Activated T-cell treated with anti-CD3 and anti-CD28 coated beads for 24 hours (primary cell): ENCODE measurements at places on chromosomes 2 and 18.

- no peak for DNase-seq
Observed at GRCh38 chr2:184004948-184005672, 593.2 kb upstream of the ZNF804A start.

DNA sequence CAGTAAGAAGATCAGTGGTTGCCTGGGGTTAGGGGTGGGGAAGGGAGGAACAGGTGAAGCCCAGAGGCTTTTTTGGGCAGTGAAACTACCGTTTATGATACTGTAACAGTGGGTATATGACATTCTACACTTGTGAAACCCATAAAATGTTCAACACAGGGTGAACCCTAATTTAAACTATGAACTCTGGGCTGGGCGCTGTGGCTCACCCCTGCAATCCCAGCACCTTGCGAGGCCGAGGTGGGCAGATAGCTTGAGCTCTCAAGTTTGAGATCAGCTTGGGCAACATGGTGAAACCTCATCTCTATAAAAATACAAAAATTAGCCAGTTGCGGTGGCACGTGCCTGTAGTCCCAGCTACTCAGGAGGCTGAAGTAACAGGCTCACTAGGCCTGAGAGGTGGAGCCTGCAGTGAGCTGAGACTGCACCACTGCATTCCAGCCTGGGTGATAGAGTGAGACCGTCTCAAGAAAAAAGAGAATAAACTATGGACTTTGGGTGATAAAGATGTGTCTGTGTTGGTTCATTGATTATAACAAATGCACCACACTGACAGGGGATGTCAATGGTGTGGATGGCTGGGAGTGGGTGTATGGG is 17.6 kb upstream of the USP14 start:
- DNase-seq = no peak

- no peak for DNase-seq
Observed at GRCh38 chr18:13623348-13623747, 103.0 kb downstream of the FAM210A start.

DNA sequence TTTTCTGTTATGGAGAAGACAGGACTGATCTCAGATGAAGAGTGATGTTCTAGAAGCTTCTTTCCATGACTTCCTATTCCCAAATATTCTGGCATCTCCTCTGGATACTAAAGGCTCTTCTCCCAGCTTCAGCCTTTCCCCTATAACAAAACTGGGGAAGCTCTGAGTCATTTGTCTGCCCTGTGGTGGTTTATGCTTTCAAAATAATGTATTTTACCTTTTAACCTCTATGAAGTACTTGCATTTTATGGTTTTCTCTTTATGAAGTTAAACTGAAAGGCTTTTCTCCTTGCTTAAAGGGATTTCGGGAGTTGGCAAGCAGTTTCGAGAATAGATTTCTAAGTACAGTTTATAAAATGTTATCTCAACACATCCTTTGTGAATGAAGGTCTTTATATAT is 104.4 kb downstream of the TANC1 start:
- no peak for DNase-seq

DNA sequence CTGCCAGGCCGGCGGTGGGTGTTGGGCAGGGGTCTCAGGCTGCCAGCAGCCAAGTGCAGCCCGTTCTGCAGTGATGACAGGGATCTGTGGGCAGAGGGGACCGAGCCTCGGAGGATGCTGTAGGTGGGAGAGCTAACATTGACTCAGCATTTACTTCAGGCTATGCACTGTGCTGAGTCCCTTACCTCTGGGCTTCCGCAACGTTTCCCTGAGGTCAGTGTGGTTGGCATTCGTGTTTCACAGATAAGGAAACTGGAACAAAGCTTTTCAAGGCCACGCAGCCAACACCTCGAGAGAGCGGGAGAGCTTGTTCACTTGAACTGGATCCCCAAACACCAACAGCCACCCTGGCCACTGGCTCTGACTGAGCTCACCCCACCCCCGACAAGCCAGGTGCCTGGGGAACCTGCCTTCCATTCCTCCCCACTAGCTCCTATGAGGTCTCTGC is 839 bp upstream of the GPR148 start:
- DNase-seq = no peak

DNA sequence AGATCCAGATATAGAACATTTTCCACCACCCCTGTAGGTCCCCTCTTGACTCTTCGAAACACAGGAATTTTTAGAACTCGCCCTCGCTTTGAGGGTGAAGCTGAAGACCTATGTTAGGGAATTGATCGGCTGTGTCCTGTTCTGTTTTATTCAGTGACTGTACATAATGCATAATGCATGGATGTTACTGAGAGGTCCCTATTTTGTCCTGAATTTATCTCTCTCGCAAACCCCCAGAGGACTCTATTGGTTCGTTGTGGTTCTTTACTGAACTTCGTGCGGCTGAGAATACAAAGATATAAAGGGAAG is 431 bp upstream of the EIF5B start:
- DNase-seq = peak; percentile 1

DNA sequence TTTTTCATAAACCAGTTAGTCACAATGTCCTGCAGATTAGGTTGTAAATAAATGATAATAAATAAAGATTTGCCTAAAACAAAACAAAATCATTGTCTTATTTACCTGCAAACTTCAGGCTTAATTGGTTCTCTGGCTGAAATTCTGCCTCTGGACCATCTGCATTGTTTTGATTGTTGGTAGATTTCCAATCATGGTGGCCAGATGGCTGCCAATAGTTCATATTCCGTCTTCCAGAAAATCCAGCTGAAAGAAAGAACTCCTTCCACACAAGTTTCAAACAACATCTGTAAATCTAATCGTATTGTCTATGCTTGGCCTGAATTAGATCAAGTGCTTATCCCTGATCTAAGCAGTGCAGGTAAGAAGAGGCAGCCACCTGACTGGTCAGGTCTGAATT is 771.1 kb upstream of the ZEB2 start:
- no peak for DNase-seq

DNA sequence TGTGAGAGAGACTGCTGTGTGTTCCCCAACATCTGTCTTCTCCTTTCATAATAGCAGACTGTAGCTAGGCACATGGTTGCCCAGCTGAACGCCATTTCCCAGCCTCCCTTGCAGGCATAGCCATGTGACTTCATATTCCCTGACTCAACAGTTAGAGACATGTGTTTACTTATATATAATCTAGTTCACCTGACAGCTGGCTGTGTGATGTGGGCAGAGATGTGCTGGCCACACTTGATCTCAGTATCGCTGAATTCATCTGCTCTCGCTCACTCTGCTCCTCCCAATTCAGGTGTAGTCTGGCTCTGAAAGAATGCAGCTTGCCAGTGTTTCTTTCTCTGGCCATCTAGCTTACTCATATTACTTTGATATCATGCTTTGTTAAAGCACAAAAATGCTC is 52.3 kb upstream of the SEC11C start:
- no peak for DNase-seq

DNA sequence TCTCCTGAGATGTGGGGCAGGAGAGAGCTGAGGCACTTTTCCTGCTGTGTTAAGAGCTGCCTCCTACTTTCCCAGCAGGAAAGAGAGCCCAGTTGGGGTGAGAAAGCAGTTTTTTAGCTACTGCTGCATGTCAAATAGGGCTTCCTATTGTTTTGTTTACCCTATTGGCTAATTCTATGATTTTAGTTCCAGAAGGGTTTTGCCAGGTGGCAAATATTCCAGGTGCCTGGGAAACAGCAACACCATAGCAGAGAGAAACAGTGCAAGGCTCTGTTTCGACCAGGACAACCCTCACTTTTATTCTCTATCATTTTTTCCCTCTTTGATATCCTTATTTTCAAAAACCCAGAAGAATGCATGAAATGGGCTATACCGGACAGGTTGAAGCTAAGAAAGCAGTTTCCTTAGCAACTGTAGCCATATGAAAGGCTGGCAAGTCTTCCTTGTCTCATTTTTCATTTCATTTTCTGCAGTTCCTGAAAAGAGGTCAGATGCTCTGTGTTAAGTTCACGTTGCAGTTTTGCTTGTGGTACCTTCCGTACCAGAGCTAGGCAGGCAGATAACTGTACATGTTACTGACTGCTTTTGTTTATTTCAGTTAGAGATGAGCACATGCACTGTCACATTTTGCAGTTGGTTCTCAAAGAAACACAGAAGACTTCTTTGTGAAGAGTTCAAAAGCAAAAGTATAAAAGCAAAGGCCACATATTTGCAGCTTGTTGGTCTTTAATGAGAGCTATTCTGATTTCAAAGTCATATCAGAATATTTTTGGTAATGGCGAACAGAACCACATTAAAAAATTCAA is 84.8 kb downstream of the AQP4 start:
- DNase-seq = no peak

- no peak for DNase-seq
Observed at GRCh38 chr2:152627351-152627957, 89.8 kb downstream of the PRPF40A start.

DNA sequence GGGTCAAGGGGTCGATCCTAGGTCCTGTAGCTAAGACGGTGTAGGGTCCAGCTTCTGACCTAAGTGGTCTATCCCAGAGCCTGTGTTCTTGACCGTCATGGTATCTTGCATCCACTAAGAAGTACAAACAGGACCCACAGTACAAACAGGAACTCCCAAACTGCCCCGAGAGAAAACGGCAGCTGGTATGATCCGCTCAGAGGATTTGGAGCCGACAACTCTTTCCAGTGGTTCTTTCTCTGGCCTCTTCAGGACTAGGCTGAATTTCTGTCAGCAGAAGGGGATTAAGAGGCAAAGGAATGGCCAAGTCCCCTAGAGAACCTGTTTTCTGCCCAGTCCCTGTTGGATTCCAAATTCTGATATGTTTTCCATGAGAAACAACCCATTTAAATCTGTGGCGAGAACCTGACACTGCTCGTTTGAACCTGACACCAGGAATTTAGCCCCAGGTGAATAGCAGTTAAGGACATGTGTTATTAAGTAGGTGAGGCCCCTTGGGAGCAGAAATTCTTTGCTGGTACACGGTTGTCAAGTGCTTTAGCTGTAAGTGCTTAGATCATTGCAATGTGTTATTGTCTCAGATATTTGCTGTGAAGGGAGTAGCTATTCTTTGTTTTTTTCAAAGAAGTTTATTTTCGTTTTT is 50.5 kb upstream of the TXNDC2 start:
- no peak for DNase-seq

GRCh38 chr18:32040936-32041335 is 22.3 kb downstream of the RNF125 start:
- DNase-seq = peak; percentile 31

GRCh38 chr2:236553522-236553921 is 16.1 kb upstream of the ACKR3 start:
- no peak for DNase-seq

DNA sequence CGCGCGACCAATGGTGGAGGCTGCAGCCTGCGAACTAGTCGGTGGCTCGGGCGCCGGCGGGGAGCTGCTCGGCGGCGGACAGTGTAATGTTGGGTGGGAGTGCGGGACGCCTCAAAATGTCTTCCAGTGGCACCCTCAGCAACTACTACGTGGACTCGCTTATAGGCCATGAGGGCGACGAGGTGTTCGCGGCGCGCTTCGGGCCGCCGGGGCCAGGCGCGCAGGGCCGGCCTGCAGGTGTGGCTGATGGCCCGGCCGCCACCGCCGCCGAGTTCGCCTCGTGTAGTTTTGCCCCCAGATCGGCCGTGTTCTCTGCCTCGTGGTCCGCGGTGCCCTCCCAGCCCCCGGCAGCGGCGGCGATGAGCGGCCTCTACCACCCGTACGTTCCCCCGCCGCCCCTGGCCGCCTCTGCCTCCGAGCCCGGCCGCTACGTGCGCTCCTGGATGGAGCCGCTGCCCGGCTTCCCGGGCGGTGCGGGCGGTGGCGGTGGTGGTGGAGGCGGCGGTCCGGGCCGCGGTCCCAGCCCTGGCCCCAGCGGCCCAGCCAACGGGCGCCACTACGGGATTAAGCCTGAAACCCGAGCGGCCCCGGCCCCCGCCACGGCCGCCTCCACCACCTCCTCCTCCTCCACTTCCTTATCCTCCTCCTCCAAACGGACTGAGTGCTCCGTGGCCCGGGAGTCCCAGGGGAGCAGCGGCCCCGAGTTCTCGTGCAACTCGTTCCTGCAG is at the start of gene HOXD9:
TSS of gene HOXD9 (plus strand) at position 37 of the 728 bp plus-strand sequence. CDS start at position 87, 50 bp downstream.
- no peak for DNase-seq

GRCh38 chr18:75075429-75075841 is 133.5 kb downstream of the PTGR3 start:
- DNase-seq = no peak

DNA sequence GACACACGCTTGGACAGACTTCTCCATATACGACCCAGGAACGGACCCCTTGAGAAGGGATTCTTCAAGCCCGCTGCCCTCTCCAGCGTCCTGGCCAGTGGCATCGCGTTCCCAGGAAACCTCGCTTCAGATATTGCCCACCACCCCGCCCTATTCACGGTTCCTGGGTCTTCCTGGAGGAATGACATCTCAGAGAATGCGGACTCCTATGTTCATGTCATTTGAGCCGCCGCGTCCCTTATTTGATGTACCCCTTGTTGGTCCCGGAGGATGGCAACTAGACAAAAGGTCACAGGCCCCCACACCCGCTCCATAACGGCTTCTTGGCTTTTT is 588 bp upstream of the CCDC93 start:
- no peak for DNase-seq

DNA sequence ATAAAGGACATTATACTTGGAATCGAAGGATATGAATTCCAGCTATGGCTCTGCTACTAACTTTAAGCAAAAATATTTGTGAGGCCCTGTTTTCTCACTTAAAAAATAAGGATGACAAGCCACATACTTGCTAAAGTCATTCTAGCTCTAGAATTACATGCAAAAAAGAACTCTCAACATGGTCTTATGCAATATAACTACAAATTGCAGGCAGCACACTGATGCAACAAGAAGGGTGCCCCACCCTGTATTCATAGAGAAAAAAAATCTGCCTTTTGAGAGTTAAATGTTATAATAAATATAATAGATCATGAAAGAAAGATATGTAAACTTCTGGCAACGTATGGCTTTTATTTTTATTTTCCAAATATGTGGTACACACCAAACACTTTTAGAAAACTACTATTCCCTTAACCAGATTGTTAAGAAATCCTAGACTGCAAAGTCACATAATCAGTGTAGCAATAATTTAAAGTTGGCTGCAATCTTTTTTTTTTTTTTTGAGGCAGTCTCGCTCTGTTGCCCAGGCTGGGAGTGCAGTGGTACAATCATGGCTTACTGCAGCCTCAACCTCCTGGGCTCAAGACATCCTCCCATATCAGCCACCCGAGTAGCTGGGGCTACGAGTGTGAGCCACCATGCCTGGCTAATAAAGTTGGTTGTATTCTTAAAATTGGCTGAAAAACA is 40.2 kb upstream of the WDSUB1 start:
- DNase-seq = no peak

GRCh38 chr18:56273541-56274219 is 364.7 kb downstream of the TXNL1 start:
- DNase-seq = no peak

DNA sequence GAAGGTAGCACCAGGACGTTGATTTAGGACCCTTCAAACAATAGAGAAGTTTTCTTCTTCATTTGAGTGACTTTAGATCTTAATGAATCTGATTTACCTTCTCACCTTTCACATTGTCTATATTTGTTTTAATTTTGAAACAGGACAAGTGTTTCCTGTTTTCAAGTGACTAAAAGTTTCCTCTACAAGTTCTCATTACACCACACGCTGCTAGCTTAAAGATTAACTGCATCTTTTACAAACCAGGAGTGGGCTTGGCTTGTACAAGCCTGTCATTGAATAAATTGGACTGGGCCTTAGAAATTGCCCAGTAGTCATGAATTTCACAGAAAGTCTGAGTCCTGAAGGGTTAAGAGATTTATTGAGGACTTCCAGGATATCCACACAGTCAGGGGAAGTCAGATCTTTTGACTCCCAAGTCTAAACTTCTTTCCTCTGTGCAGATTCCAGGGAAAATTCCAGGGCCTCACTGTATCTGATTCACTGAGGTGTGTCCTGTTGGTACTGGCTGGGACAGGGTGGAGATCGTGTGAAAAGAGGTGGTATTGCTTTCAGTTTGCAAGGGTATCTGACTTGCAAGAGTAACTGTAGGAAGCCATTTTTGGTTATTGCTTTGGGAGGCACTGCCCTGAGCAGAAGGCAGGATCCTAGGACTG is 3.4 kb downstream of the SGPP2 start:
- DNase-seq = no peak
